Activated CD8-positive, alpha-beta memory T cell treated with anti-CD3 and anti-CD28 coated beads for 1 hour (primary cell): ENCODE measurements at places on chromosomes 13 and 19.

DNA sequence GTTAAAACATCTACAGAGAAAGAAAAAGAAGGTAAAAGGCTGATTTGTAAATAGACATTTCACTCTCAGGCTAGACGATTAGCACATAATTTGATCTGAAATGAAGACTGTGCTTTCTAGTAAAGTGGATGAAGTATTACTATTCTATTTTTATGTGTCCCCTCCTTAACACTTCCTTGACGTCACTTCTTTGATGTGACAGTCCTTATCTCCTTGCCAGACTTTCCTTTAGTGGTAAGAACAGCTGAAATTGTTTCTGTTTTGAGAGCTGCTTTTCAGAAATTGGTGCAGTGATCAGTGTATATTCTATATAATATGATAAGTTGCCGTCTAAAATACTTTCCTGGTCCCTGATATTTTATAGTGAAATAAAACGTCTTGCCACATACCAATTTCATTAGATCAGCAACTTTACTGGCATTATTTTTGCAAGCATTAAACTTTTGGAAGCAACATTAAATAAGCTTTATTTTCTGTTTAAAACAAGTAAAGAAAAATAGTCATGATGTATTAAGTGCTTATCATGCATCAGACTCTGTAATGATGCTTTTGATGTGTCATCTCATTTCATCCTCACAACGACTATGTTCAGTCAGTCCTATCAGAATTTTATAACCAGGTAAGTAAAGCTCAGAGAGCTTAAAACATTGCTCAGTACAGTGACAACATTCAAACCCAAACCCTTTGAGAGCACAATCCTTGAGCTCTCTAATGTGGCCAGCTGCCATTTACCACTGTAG is 210.3 kb upstream of the PCDH9 start:
- no peak for DNase-seq

DNA sequence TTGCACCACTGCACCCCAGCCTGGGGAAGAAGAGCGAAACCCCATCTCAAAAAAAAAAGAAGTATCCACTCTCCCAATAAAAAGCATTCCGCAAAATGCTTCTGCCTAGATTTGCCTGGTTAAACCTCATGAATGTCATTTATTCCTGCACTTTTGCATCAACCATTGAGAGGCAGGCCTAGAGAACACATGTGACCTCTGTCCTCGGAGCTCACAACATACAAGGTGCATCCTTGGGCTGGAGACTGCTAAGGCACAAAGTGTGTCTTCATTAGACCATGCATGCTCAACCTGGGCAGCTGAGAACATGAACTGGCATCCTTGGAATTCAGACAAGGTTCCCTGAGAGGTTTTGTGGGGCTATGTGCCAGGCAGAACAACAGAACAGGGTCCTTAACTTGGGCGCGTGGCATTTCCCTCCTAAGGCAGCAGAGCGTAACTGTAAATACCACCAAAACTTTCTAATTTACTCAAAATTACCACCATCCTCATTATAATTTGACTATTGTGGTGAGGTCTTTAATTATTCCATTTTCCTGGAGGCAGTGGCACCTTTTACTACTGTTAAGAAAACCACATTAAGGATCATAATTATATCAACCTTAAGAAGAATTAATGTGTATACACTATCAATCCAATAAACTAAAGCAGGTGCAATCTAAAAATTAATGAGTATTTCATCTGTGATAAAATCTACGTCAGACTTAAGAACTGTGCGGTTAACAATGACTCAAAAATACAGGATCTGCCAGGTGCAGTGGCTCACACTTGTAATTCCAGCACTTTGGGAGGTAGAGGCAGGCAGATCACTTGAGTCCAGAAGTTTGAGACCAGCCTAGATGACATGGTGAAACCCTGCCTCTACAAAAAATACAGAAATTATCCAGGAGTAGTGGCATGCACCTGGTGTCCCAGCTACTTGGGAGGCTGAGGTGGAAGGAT is 13.8 kb downstream of the RCBTB1 start:
- no peak for DNase-seq

DNA sequence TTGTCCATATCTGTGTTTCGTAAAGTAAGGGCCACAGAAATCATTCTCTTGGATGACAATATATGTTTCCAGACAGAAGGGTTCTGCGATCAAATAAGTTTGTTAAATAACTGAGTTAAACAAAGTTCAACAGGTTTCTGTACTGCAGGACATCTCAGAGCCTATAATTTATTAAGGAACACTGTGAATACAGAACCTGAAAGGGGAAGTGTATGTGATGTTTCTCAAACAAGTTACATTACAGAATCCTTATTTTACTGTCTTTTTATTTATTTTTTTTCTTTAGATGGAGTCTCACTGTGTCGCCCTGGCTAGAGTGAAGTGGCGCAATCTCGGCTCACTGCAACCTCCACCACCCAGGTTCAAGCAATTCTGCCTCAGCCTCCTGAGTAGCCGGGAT is 55.4 kb upstream of the GTF2F2 start:
- DNase-seq = no peak

DNA sequence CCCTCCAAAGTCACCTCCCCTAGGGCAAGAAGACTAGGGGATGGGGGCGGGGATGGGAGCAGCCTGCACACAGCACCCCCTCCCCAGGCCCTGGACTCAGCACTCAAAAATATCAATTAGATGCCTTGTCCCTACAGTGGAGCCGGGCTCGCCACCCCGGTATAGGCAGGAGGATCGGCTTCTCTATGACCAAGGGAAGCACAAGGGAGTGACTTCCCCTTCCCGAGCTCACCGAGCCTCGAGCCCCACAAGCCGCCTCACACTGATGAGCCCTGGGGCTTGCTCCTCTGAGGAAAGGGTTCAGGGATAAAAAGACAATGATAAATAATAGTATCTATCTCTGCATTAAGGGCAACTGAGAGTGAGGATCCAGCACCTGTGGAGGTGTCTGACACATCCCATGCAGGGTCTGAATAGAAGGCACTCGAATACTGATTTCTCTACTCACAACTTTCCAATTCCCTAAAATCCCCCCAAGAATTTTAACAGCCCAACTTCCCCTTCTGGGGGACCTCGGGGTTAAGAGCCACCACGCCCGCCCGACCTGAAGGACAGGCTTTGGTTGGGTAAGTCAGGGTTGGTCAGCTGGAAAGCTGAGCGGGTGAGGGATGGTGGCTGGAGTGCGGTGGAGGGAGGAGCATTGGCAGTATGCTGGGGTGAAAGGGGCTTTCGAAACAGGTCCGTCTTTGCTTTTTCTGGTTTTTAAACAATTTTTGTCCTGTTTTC is 51.3 kb downstream of the STK24 start:
- DNase-seq = no peak

GRCh38 chr13:101576977-101577376 is 124.5 kb downstream of the ITGBL1 start:
- no peak for DNase-seq
